ENCODE measurements at places on chromosomes 4 and X.

DNA sequence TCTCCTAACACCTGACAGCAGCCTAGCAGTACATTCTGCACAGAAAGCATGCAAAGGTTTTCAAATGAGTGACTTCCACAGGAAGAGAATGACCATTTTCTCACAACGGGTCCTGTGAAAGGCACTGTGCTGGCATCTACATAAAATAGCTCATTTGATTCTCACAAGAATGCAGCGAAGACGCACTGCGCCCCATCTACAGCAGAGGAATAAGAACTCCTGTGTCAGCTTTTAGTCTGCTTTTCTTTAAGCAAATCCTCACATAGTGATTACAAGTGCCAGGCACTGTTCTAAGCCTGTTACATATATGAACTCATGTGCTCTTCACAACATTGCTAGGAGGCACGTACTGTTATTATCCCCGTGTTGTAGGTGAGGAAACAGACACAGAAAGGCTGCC, 62.5 kb downstream of the AFAP1 start:
- DNase-seq: no peak

DNA sequence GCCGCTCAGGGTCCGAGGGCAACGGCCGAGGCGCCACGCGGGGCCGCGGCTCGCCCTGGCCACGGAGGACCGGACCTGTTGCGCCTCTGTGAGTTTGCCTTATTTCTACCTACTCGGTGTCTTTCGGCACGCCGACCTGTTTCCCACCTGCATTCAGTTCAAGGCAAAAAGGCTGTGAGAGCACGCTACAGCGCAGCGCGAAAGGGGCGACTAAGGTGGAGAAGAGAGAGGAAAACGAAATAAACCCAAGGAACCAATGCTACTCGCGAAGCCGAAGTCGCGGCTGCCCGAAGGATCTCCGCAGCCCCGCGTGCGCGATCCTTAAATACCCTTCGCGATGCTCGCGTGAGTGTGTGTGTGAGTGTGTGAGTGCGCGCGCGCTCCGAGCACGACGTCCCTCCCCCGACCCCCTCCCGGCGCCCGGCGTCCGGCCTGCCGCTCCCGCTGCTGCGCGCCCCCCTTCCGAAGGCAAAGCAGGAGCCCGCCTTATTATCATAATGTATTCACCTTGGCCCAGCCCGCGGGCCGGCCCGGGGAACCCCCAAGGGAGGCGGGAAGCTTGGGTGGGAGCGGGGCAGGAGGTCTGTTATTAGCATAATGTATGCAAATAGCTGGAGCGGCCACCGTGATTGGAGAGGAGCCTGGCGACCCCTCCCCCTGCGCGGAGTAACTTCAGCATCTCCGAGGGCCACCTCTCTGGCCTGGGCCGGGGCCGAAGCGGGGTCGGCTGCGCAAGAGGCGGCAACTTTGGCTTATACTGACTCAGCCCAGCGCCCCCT, at the start of gene COL25A1:
Gene COL25A1, minus strand, starts transcription at position 298 of the 779 bp plus-strand sequence.
- peak; percentile 27 for DNase-seq

- DNase-seq: no peak
Observed at GRCh38 chr4:79982601-79983322, 90.3 kb downstream of the ANTXR2 start.

GRCh38 chr4:850323-850945, 24.5 kb upstream of the CPLX1 start:
- DNase-seq: no peak

DNA sequence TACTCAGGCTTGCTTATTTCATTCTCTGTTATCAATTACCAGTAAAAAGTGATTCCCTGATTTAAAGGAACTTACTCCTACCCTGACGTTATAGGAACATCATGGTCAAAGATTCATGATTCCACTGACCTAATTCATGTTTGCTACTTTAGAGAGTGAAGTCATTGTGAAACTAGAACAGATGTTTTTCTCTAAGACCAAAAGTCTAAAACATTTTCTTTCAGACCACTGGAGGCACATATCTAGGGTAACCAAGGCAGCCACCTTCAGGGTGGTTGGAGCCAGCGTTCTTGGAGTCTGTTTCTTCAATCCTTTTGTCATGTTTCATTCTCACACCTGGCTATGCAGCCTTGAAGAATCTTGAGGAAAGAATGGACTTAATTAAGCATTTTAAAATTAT, 77.8 kb downstream of the GALNTL6 start:
- no peak for DNase-seq

DNA sequence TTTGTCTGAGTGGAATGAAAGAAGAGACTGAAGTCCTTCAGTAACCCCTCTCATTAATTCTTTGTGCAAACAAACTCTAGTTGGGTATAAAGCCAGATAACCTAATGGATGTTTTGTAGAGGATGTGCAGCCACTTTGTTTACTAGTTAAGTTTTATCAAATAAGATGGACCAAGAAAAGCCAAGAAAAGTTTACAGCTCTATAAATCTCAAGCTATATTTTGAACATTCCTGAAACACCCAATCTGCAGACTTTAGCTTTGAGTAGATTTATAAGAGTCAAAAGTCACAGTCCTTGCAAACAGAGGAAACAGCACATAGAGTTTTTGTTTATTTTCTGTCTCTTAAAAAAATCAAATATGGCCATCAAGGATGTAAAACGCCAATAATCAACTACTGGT, 452.9 kb downstream of the SPRY1 start:
- DNase-seq: no peak

DNA sequence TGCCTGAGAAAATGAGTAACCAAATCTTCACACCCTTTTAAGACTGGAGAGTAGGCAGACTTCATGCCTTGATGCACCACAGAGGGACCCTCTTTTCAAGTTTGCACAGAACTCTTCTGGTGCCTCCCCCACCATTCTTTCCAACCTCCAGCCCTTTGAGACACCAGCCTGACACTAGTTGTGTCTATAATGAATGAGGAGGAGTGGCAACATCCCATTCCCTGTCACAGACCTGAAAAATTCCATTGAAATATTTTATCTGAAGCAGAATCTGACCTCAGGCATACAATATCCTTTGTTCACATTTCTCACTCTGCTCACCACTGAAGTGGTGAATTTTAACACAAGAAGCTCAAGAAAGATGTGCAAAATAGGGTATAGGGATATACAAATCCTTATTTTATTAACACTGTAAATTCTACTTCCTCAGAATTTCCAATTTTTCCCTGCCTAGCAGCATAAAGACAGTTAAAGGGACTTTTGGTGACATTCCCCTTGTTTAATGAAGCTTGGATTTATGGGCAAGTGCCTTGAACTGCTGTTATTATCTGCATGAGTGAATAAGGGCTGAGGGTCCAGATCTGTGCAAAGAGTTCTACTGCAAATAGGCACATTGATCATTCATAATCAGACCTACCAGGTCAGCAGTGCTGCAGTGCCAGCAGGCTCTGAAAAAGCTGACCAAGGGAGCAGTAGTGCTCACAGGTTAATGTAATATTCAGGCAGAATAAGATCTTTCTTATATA, 149.9 kb upstream of the PAQR3 start:
- DNase-seq: no peak

- no peak for DNase-seq
Observed at GRCh38 chr4:182873726-182874125, 43.5 kb downstream of the DCTD start.

DNA sequence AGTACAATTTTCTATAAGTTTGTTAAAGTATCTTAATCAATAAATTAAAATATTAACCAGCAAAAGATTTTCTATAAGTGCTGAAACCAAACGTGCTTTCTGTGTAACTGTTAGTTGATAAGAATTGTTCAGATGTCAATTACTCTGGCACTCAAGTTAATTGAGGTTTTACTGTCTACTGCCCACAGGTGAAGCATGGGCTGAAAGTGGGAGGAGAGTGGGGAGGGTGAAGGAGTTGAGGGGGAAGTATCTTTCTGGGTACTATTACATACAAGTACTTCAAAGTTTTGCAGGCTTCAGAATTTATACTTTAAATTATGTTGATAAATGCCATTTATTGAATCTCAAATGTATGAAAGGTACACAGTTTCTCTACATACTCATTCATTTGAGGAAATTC, 19.1 kb upstream of the CXCL3 start:
- DNase-seq: no peak

DNA sequence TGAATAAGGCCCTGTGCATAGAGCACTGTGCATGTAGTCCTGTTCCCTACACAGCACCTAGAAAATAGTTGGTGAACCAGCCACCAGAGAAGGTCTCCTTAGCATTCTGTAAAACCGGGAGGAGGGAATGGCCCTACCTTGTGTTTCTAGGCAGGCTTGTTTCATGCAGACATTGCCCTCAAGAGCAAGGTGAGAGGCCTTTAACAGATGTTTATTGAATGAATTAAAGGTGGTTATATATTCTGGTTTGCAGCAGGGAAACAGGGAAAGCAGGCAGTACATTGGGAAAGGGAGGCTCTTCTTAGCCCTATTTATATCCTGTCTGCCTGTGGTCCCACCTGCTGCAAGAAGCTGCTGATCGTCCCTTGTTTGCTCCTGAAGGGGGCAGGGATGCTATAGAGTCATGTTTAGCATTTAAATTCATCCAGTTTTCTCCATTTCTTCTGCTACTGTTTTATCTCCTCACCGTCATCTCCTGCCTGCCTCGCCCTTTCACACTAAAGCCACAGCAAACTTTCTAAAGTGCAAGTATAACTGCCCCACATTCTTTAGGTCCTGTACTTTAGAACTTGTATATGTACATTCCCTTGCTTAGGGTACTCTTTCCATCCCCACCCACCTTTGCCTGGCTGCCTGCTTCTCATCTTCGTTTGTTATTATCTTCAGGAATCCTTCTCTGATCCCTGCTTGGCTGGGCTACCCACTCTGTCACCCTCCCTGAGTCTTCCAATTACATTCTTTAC, 60.3 kb downstream of the EGF start:
- no peak for DNase-seq

DNA sequence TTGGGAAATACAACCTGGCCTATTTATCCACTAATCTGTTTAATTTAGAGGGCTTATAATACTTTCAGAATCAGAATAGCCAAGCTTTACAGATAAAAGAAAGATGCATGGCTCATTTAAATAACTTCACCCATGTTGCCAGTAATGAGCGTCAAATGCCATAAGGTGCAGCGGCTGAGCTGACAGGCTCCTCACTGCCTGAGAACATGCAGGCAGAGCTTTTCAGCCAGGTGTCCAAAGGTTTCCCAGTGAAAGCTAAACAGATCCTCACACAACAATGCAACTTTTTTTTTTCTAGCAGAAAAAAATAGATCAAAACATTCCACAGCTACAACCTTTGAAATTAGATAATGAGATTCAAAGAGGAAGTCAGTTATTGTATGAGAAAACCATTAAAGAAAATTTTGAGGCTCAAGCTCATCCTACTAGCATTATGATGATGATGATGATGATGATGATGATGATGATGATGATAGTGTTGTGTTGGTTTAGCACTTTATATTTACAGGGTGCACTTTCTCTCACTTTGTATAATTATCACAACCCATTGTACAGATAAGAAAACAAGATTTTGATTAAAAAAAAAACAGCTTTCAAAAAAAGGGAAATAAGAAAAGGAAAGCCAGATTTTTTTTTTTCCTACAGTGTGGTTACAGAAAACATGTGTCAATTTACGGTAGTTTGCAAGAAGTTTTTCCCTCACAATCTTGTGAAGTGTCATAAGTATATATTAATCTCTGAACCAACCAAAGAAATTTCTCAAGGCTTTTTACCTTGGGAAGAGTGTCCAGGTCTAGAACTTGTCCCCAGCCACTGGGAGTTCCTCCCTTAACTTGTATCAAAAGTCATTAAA, 12.2 kb upstream of the TNIP3 start:
- DNase-seq: no peak

- DNase-seq: no peak
Observed at GRCh38 chr4:180394312-180394711, 1848.9 kb upstream of the TENM3 start.

DNA sequence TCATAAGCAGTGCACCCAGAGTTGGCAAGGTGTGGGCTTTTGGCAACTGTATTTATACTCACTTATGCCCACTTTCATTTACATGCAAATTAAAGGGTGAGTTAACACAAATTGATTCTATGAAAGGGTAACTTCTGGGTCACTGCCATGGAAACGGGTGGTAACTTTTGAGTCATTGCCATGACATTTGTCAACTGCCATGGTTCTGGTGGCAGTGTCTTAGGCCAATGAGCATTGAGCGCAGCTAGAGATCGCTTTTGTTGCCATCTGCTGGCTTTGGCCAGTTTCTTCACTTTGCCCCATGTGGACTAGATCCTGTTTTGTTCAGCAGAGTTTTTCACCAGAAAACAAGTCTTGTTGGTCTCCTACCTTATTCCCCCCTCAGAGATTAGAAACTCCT, 170.8 kb upstream of the NUDT6 start:
- DNase-seq: no peak

- DNase-seq: no peak
Observed at GRCh38 chr4:17854036-17854435, 43.3 kb downstream of the NCAPG start.

GRCh38 chr4:152581536-152582160, 45.8 kb upstream of the FBXW7 start:
- no peak for DNase-seq

DNA sequence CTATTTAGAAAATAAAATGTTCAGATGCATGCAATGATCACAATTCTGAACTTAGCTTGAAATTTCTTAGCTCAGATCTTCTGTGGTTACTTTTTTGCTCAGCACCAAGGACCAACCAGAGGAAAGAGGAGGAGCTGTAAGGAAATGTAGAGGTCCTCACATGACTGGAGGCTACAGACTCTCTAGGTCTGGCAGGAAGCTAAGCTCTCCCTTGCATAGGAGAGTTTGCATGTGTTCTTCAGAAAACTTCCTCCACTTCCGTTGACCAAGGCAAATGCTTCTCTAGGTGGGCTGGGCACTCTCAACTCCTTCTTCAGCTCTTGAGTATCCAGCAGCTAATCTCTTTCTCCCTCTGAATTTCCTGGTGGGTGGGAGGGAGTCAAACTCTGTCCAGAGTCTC, 119.6 kb downstream of the BTC start:
- DNase-seq: no peak

DNA sequence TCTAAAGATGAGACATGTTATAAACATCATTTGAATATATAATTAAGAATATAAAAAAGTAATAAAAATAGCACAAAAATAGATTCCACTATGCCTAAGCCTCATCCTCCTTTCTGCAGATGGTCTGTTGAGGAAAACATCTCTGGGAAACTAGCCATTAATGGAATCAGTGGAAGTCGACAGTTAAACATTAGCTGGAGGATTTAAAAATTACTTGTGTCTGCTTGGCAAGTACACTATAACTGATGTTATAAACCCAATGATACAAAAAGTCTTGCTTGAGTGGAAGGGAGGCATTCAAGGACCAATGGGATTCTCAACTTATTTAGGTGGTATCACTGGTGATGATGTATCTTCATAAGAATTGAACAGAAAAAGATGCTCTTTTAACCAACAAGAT, 1598.3 kb downstream of the PCDH18 start:
- no peak for DNase-seq

DNA sequence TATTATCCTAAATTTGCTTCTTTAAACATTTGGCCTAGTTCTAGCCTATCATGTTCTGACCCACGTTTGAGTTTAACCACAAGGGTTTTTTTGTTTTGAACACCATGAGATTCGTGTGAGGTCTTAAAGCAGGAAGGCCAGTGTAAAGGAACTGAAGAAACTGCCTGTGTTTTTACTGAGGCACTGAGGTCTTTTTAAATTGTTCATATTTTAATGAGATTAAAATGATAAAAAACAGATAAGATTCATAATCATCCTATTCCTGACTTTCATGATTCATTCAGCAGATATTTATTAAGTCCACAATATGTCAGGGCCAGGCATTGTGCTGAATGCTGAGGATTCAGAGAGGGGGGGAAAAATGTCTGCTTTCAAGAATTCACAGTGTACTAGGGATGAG, 3.2 kb downstream of the RPS6KA3 start:
- DNase-seq: no peak

- no peak for DNase-seq
Observed at GRCh38 chr4:137700072-137700471, 167.8 kb upstream of the PCDH18 start.

GRCh38 chrX:17563515-17563914, 173.8 kb upstream of the SCML1 start:
- DNase-seq: no peak
